CD4-positive, alpha-beta T cell treated with Interleukin-17A for 4 hours (primary cell): ENCODE measurements at places on chromosomes 3 and 15.

DNA sequence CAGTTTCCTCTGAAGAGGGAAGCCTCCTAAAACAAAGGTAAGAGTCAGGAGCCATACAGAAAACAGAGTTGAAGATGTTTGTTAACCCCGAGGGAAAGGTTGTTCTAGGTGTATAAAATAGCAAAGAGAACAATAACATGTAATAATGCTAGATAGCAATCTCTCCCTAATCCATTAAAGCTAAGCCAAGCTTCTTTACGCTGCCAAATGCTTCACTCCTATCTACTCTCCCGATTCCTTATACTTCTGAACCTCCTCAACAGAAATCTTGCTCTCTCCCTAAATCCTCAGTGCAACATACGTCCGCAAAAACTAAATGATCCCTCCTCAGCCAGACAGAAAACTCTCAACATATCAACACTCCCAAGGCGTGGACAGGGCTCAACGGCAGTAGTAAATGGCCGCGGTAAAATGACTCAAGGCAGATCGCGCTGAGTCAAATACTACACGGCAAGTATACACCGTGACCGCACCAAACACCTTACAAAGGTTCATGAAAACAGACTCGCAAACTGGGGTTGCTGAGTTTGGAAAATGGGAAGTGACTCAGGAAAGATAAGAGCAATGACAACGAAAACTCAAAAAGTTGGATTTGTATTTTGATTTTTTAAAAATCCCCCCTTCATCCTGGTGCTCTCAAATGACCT lies 682 bp downstream of the CLDND1 start:
- DNase-seq: peak; percentile 68

DNA sequence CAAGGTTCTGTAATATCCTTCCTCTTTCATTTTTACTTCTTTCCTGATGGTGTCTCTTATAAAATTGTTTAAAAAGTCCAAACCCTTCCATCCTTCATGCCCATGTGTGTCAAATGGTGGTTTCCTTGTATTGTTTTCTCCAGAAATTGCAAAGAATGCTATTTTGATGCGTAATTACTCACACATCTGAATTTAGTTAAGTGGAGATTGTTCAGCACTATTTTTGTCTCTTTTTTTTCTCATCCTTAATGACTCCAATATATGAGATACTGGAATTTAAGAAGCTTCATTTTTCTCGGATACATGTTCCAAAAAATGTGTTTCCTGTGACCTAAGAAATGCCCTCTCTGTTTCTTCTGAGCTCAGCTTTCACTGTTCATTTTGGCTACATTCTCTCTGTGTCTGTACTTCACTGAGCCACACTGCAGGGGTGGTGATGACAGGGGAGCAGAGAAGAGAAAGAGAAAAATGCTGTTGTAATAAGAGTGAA lies 799.8 kb downstream of the DIPK2A start:
- DNase-seq: no peak

GRCh38 chr3:172692751-172693338 lies 18.0 kb downstream of the NCEH1 start:
- DNase-seq: no peak

DNA sequence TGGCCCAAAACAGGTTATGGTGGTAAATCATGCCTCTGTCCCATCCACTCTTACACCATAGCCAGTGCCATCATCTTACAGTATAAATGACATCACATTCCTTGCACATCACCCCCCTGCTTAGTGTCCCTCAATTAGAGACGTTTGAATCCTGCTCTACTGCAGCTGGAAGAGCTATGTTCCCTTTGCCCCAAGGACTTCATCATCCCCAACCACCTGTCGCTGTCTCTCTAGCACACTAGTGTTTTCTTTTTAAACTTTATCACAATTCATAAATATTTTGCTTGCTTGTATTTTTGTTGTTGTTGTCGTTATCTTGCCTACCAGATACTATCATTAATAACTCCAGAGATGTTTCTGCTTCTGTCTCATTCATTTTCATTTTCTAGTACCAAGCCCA lies 28.7 kb downstream of the SPTSSB start:
- DNase-seq: no peak

DNA sequence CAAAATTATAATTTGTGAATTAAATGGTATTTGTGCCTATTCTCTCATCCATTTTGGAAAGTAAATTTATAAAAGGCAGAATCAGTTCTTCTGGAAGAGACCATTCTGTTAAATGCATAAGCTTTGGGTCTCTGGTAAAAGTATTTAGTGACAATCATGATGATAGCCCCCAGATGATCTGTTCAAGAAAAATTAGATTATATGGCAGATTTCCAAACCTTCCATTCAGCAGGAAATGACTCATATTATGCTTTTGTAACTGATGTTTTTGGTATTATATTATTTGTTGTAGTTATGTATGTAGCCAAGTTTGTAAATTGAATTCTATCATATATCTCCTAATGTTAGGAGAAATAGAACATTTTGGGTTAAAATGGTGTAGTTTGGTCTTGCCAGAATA lies 340.8 kb upstream of the DPH6 start:
- DNase-seq: no peak

- no peak for DNase-seq
Observed at GRCh38 chr3:37689645-37690356, 171.9 kb upstream of the CTDSPL start.

DNA sequence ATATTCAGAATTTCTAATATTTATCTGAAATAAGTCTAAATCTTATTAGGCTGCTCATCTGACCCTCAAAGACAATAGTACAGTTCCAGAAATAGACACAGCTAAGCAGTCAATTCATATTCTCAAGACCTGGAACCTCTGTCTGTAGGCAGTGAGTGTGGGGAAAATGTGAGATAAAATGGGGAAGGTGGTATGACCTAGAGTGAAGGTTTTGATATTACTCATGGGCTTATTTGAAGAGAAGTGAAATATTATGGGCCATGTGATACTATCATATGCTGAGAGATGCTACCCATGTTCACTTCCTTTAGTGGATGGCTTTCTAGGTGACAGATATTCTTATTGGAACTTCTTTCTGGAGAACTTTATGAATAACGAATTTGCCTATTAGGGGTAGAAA lies 33.5 kb downstream of the TGFBR2 start:
- no peak for DNase-seq

DNA sequence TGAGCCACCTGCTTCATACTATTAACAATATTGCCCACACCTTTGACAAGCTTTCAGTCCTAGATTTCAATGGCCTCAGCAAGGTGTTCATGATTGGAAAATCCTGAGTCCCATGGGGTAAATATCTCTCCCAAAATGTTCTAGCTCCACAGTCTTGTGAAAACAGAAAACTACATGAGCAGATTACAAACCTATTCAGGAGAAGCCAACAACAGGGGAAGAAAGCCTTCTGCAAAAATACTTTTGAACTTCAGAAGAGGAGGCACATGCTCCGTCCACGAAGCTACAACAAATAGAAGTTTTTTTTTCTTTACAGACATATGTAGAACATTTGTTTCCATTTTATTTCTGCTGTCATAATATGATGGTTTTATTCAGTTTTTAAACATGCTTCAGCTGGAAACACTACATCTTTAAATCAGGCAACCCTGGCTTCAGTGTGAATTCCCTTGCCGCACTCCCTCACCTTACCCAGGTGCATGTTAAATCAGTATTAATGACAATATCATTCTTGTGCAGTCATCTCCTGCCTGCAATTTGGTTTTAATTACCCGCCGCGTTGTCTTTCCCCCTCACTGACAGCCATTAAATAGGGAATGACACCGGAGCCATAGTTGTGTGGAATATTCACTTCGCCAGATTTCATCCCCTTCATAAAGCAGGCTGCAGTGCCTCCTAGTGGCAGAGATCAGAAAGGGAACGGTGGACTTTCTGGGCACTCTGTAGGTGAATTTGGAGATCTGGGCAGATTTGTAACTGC lies 725.5 kb upstream of the ARRDC4 start:
- DNase-seq: peak; percentile 19

DNA sequence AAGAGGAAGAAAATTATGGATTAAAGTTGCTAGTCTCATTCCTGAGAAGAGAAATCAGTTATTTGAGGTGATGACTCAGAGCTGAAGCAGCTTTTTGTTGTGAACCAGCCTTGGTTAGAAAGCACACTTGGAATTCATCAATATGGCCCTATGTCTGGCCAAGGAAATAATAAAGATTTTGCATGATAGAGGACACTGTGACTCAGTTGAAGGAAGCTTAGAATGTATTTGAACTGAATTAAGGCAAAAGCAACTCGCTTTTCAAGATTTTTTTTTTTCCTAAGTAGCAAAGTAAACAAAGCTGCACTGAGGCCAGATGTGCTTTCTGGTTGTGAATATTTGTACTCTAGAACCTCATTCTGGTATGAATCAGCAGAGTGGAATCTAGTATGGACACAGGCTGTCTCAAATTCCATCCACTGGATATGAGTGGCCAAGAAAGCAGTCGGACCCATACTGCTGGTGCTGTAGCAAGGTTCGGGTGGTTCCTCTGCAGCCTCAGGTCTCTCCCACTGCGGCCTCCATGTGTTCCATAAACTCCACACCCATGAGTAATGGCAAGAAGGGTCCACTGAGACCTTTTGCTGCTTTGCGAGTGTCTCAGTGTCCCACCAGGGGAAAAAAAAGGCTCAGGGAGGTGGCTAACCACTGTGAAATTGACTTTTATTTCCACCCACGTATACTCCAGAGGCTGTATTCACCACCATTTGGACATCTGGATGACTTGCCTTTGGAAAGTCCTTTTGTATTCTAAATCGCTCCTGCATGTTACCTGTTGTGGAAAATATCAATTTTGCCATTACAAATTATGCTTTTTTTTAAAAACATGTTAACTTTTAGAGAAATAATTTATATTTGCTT lies 53.1 kb downstream of the TGFBR2 start:
- DNase-seq: no peak

GRCh38 chr3:5138214-5138981 lies 16.3 kb downstream of the ARL8B start:
- no peak for DNase-seq

DNA sequence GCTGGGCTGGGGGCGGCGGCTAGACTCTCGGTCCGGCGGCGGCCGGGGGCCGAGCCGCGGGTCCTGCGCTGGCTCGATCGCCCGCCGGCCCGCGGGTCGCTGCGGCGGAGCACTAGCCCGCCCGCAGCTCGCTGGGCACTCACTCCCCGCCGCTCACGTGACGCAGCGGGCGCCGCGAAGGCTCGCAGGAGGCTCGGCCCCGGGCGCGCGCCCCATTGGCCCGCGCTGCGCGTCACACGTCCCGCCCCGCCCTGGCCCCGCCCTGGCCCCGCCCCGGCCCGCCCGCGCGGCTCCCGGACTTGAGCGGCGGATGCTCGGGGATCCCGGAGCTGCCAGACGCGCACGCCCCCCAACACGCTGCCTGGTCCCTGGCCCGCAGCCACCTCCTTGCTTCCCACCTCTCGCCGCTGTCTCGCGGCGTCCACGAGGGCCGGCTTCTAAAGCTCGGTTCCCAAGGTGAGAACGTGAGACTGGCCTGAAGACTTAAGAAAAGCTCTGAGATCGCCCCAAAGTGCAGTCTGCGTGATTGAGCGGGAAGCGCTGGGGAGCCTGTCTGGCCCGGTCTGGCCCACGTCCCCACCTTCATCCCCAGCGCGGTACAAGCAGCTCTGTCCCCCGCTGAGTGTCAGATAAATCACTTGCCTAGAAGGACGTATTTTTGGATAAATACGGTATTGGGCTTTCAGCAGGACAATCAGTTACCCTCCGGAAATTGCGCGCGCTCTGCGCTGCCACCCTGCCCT lies at the start of gene KLF15:
Gene KLF15, minus strand, starts transcription at position 114 of the 743 bp plus-strand sequence. CDS start 4,486 bp downstream, outside the sequence.
- DNase-seq: peak; percentile 80

DNA sequence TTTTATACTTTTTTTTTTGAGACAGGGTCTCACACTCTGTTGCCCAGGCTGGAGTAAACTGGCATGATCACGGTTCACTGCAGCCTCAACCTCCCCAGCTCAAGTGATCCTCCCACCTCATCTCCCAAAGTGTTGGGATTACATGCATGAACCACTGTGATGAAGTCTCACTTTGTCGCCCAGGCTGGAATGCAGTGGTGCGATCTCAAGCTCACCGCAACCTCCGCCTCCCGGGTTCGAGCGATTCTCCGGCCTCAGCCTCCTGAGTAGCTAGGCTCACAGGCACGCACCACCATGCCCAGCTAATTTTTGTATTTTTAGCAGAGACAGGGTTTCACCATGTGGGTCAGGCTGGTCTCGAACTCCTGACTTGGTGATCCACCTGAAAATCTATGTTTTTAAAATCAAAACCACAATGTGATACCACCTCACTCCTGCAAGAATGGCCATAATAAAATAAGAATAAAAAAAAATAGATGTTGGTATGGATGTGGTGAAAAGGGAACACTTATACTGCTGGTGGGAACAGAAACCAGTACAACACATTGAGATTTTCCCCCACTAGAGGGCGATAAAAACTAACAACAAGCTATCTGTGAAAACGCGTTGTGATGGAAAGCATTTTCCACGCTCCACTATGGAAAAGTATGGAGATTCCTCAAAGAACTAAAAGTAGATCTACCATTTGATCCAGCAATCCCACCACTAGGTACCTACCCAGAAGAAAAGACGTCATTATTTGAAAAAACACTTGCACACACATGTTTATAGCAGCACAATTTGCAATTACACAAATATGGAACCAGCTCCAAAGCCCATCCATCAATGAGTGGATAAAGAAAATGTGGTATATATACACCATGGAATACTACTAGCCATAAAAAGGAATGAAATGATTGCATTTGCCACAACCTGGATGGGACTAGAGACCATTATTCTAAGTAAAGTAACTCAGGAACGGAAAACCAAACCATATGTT lies 26.8 kb upstream of the OCA2 start:
- peak; percentile 13 for DNase-seq

GRCh38 chr3:87136066-87136596 lies 91.0 kb upstream of the CHMP2B start:
- DNase-seq: no peak

DNA sequence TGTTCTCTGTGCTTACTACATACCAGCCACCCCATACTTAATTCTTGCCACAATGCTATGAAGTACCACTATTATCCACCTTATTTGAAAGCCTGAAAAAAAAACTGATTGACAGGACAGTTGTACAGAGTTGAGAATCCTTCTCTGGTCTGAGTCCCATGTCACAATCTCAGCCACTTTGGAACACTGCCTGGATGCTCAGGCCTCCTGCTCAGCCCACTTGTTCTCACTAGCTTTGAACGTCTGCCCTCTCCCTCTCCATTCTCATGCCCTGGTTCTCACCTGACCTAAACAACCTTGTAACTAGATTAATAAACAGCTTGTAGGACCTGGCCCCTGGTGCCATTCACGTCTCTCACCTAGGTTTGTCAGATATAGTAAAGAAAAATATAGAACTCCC lies 53.9 kb downstream of the TRIM69 start:
- no peak for DNase-seq

- DNase-seq: no peak
Observed at GRCh38 chr3:39095778-39096177, 11.6 kb downstream of the GORASP1 start.

GRCh38 chr15:100731267-100732152 lies 129.1 kb downstream of the ASB7 start:
- no peak for DNase-seq

DNA sequence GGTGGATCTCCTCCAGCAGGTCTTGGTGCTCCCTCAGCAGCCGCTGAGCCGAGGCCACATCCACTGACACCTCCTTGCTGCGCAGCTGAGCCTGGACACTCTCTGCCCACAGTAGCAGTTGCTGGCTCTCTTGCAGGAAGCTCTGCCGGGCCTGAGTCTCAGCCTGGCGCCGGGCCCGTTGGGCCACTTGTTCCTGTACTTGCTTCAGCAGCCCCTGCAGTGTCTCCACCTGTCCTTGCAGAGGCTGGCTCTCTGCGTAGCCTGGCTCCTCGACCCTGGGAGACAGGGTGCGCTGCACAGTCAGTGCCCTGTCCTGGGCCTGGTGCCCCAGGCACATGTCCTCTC lies 15.5 kb downstream of the SPTBN5 start:
- no peak for DNase-seq
